Right renal cortex interstitium (tissue), 3 donors: ENCODE measurements at places on chromosomes 6 and 20. TPM values are rescaled to one million over a fixed set of nuclear protein-coding genes. Genes with fewer than 3 reads are reported as not detected.

DNA sequence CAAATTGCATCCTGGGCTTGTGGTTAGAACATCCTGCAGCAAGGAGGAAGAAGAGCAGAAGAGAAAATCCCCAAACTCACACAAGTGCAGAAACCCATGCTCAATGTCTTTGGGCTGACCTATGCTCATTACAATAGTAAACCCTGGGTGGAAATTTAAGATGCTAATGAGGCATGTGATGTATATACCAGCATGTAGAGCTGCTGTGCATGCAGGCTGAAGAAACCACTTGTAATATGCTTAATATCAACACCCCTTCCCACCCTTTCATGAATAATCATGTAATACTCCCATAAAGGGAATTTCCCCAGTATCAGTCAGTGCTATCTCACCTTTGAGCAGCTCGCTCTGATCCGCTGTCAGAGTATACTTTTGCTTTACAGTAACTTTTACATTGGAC lies 90.0 kb upstream of the GRIK2 start:
- DNase-seq: no peak

DNA sequence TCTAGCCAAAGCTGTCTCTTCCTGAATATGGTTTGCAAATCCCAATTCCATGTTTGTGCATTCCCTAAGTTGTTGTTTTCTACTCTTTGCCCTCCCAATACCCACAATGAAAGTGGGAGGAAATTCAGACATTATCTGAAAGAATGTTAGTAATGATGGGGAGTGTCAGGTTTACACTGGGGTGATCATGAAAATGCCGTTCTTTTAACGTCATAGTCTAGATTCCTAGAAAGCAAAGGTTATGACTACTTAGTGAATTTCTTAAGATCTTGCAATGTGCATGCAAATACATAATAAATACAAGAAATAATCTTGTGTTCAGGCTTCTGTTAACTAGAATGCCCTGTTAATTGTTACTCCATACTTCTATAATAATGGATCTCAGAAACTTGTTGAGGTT lies 101.0 kb downstream of the LCA5 start:
- DNase-seq: no peak

DNA sequence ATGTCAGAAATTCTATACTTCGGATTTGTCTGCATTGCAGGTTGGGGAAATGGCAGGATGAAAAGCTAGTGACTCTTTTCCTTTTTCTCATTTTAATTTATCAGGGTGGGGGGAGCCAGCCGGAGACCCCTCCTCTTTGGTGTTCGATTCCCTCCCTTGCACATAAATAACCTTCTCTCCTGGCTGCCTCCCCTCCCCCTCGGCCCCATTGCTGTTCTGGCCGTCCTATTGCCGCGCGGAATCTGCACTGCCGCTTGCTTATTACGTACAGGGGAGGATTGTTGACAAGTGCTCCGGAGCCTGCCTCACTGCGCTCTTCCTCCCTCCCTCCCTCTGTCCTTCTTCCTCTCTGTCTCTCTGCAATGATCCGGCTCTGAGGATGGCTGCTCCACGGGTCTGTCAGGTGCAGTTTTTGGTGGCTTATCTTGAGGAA lies 154.7 kb downstream of the JARID2 start:
- DNase-seq: no peak

- DNase-seq: no peak
These were observed 306 bp downstream of the EBF4 start for GRCh38 chr20:2692886-2693285.

DNA sequence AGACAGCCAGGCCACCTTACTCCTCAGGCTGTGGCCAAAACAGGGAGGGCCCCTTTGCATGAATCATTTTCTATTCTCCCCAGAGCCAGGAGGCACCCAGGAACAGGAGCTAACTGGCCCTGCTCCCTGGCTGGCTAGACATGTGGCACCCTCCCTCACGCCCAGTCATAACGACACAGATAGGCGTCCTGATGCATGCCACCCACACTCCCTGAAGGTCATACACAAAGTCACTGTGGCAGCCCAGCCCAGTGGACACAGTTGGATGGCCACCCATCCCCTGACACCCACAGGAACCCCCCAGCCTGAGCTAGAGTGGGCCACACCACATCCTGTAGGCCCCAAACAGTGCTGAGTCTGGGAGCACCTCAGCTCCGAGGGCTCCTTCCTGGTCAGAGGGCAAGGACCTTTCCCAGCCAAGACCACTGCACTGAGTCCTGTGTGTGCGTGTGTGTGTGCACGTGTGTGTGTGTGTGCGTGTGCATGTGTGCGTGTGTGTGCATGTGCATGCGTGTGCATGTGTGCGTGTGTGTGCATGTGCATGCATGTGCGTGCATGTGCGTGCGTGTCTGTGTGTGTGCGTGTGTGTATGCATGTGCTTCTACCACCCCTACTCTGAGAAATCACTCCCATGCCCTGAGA lies 21.6 kb downstream of the TFEB start:
- DNase-seq: no peak

Gene TMC2
- polyA plus RNA-seq: 0.18 TPM

DNA sequence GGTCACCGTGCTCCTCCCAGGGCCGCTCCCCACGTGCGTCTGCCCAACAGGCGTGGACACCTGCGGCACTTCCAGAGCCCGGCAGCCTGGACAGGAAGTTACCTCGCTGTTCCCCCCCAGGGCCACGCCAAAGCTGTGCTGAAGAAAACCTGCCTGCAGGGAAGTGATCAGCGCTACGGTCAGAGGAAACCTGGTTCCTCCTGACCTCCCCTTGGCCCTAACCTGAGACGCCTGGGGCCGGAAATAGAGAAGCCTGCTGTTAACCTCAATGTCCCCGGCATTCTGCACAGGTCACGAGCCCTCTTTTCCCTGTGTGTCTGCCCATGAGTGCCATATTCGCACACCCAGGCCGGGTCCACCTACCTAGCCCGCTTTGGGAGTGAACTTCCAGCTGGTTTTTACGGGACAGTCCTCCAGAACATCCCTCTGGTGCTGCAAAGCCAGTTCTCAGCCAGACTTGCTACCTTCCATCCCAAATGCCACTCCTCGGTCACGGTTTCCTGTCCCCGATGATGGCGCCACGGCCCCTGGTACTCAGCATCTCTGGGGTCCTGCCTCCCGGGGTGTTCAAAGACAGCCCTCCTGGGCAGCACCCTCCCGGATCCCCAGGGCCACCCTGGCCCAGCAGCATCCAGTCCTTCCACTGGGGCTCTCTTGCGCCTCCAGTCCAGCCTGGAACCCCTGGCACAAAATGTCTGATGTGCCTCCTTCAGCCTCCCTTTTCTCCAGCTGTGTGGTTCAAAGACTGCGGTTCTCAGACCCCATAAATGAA lies 12.0 kb upstream of the IRF4 start:
- no peak for DNase-seq

Gene MUC22
- polyA plus RNA-seq: not detected

DNA sequence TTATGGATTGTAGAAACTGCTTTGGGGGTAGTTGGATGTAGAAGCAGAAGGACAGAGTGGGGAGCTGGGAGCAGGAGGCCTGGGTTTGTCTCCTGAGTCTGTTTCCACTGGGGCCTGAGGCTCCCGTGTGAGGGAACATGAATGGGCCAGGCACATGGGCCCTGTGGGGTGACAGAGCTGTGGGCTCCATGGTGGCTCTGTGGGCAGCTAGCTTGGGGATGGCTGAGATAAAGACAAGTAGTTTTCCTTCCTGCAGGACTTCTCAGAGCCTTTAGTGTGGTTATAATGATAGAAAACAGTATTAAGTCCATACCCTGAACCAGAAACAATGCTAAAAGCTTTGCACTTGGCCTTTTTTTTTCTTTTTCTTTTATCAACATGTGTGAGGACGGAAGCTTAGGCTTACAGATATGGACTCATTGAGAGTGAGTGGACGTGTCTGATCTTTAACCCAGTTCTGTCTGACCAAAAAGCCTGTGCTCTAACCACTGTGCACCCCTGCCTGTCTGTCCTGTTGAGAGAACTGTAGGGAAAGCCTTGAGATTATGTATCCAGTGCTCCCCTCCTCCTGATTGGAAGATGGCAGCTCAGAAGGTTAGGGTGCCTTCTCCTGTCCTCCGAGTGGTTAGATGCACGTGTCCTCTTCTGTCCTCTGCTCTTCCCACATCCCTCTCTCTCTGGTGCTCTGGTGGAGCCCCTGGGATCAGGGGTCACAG lies 98.3 kb downstream of the CDH26 start:
- DNase-seq: no peak

Gene HLA-DQB2
- not detected for polyA plus RNA-seq

Gene TMEM200A
- polyA plus RNA-seq: 26.4 TPM

Gene FOXF2
- 0.14 TPM for polyA plus RNA-seq

DNA sequence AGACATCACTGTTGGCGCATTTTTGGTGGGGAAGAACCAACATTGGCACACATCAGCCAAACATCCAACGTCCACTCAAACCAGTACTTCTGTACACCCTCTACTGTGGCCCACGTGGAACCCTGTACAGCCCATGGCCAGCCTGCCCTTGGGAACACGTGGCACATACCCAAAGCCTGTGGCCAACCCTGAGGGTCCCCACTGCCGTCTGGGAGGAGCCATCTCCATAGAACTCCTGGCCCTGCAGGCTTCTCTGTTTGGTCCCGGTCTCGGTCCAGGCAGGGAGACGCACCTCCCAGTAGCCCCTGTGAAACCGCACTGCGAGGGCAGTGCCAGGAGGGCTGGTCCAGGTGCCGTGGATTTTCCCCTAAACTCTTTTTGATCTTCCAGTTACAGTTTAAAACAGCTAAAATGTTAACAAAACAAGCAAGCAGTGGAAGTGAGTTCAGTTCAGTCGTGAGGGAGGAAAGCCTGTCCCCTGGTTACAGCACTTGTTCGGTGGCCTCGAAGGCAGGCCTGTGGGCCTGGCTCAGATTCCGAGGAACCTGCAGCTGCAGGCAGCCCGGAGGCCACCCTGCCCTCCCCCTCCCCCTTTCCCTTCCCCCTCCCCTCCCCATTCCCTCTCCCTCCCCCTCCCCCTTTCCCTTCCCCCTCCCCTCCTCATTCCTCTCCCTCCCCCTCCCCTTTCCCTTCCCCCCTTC lies 233.7 kb downstream of the DLL1 start:
- DNase-seq: no peak

DNA sequence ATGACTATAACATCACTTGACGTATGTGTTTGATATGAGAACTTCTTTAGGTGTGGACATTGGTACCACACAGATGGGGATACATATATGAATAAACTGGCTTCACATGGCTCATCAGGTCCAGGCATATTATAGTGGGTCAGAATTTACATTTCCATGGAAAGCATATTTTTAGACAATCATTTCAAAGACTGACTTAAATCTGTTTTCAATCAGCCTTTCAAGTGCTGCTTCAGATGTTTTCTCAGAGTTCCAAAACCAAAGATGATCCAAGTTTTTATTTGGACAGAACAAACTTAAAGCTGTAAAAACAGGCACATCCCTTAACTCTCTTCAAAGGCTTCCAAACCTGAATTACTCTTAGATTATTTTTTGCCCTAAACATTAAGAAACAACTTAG lies 88.1 kb downstream of the PRSS35 start:
- DNase-seq: no peak

DNA sequence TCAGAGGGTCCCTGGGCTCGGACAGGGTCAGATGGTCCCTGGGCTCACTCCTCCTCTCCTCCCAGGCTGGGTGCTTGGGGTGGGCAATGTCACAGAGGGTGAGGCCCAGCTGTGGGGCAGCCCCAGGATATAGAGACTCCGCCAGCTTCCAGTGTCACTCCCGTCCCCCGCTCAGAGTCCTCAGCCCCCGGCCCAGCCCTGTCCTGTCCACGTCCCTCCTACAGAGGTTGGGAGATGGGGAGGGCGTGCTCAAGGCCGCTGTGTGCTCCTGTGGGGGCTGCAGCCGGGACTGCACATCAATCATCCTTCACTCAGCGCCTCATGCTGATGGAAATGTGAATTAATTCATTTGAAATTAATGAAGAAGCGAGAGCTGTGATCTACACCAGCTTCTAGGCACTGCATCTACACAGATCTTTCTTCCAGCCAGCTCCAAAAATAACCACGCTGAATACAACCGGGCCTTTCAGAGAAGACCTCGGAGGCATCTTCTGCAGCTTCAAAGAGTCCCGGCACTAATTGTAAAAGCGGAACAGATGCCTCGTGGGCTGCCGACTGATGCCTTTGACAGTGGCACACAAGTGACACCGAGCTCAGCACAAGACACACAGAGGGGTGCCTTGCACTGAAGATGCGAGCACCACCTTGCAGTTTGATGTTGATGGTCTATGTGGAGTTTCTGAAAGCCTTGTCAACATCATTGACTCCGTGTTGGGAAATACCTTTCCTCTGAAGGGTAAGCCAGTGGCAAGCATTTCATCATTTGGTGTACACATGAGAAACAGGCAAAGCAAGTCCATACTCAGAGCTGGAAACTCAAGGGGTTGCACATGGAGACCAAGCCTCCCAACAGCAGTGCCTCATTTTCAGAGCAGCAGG lies 39.3 kb downstream of the DACT2 start:
- DNase-seq: no peak

DNA sequence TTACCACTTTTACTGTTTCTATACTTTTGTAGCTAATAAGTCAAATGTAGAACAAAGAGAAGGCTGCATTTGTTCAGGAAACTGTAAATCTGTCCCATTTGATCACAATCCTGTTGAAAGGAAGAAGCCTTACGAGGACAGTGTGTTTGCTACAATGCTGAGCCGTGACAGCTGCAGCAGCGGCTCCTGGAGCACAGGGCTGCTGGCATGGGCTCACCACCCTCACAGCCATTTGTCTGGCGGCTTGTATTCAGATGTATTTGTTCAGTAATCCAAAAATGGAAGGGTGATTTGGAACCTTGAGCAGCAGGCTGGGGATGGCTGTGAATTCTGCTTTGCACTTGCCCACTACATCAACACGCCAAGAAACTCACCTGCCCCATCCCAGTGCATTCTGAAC lies 5.7 kb downstream of the TUBB2A start:
- DNase-seq: no peak

DNA sequence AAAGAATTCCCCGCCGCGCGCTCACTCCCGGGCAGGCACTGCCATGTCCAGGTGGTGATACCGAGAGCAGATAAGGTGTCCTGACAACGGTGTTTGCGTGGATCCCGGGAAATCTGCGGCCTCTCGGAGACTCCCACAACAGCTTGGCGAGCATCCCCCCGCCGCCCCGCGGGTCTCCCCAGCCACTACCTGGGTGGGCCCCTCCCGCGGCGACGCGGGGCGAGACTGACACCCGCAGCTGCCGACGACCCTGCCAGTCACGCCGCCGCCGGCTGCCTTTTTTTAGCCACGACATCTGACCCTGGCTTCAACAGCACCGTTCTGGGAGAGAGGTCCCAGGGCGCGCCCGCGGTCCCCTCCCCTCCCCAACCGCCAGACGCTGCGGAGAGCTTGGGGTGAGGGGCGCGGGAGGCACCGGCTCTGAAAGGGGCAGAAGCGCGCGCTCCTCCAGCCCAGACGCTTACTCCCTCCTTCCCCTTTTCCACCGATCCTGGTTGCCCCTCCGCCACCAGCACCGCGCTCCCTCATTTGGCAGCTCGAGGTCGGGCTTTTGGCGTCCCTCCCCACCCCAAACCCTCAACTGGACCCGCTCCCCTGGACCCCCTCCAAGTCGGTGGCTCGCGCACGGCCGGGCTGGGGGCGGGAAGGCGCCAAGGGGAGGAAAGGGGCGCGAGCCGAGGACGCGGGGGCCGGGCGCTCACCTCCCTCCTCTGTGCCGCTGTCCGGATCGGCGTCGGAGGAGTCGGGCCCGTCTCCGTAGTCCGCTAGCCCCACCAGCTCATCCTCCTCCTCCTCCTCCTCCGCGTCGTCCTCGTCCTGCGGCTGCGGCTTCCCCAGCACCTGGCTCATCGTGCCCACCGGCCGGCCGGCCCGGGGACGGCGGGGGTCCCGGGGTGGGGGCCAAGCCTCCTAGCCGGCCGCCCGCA lies 665 bp downstream of the RRAGD start:
- no peak for DNase-seq
